ENCODE measurements at places on chromosomes 3 and 15.

GRCh38 chr3:11629716-11630115 lies 14.0 kb downstream of the VGLL4 start:
- DNase-seq, result no peak

DNA sequence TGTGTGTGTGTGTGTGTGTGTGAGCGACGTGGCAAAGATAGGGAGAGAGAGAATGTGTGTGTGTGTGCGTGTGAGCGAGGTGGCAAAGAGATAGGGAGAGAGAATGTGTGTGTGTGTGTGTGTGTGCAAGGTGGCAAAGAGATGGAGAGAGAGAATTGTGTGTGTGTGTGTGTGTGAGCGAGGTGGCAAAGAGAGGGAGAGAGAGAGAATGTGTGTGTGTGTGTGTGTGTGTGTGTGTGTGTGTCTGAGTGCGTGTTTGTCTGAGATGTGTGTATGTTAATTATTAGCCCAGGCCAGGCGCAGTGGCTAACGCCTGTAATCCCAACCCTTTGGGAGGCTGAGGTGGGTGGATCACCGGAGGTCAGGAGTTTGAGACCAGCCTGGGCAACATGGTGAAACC lies 154.6 kb upstream of the RGMA start:
- no peak for DNase-seq

- DNase-seq, result no peak
These were observed 6.9 kb upstream of the EOGT start for GRCh38 chr3:69020424-69020823.

DNA sequence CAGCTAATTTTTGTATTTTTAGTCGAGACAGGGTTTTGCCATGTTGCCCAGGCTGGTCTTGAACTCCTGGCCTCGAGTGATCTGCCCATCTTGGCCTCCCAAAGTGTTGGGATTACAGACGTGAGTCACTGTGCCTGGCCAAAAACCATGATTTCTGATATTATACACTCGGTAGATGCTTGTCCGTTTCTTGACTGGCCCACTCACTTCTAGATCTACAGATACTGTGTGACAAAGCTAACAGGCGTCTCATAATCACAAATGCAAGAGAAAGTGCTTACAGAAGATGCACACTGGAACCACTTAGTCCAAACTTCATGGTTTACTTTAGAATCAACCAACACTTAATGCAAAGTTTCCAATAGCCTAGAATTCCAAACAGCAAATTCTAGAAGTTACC lies 8.4 kb downstream of the PROK2 start:
- no peak for DNase-seq

DNA sequence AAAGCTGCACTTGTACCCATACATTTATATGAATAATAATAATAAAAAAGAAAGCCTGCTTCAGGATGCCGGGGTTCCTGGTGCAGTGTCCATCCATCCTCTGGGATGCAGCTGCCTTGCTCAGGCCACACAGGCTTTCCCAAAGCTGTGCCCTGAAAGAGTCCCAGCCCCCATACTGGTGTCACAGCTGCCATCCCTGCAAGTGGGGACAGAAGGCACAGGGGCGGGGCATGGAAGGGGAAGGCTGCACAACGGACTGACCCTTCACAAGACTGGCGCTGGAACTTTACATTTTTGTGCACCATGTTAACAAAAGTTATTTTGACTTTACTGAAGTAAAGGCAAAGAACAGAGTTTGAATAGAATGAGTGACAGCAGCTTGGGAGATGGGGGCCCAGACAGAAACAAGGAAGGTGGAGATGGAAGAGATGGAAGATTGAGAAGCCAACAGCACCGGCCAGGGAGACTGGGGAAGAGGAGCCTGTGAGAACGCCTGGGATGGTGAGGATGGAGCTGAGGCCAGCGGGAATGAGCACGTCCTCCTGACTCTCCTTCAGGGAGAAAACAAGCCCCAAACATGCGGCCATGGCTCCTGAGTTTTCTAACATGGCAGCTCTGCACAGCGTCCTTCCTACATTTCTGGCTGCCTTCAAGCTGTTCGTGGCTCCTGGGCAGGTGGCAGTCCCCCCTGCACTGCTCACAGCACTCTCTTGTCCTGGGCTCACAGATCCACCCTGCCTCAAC lies 73.1 kb downstream of the ABTB1 start:
- no peak for DNase-seq

GRCh38 chr3:81105789-81106488 lies 655.5 kb downstream of the GBE1 start:
- DNase-seq, result no peak

Data from stimulated activated CD4-positive, alpha-beta T cell treated with anti-CD3 and anti-CD28 coated beads, Interleukin-1b, Interleukin-23, amount 100 ng/mL, for 48 hours (primary cell).